Stimulated activated CD4-positive, alpha-beta T cell treated with anti-CD3 and anti-CD28 coated beads, Interleukin-4, amount 100 ng/mL, for 4 hours (primary cell): ENCODE measurements at places on chromosomes 12 and 14.

- DNase-seq: no peak
Observed at GRCh38 chr12:49777341-49777740, 36.0 kb downstream of the TMBIM6 start.

DNA sequence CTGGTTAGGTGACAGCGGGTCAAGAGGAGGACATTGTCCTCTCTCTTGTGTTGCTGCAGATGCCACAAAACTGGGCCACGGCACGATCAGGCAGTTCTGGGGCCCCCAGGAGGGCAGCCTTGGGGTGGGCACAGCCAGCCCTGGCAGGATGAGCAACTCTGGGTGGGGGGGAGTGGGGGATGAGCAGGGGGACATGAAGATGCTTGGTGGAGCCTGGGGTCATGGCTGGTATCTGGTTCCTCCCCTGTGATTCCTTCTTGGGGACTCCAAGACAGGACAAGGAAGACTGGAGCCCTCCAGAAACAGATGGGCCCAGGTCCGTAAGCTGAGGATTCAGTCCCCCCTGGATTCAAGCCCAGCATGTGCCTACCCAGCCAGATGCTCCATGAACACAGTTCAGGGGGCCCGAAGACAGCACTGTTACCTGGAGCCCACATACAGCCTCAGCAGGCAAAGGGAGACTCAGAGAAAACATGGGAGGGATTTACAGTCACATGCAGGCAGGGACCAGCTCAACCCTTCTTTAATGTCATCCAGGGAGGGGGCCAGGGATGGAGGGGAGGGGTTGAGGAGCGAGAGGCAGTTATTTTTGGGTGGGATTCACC is 10.4 kb downstream of the SERPINA1 start:
- DNase-seq: no peak

GRCh38 chr12:24748326-24748725 is 200.6 kb downstream of the BCAT1 start:
- no peak for DNase-seq

GRCh38 chr12:68856510-68856909 is 48.5 kb downstream of the MDM2 start:
- DNase-seq: no peak

DNA sequence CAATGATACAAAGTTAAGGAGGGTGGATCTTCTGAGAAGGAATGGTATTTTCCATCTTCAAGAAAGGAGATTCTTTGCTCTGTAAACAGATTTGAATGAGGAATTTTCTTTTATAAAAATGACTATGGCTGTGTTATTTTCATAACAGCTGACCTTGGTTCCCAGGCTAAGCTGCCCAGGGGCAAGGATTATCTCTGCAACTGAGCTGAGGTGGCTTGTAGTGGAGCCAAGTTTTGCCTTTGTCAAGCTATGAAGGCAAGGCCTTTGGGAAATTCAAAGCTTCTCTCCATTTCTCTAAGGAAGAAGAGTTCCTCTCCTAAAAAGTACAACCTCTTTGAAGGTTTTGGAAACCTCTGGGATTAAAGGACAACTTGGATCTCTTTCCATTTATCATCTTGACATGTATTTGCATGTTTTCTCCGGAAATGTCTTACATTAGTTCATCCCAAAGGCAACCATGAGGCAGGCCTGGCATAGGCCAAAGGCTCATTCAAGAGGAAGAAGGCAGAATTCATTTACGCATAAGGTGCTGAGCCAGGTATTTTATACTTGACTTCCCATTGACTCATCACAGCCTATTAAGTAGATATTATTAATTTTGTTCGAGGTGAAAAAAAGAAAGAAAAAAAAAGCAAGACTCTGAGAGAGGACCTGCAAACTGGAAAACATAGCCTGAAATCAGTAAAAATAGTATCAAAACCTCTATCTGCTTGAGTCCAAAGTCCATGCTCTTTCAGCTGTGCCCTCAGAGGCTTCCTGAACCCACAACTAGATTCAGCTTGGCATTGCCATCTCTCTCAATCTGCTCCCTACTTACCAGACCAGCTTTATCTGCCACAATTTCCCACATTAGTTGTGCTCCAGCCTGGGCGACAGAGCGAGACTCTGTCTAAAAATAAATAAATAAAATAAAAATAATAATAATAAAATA is 24.0 kb upstream of the CKAP4 start:
- DNase-seq: no peak

- no peak for DNase-seq
Observed at GRCh38 chr12:40376533-40377267, 151.9 kb downstream of the LRRK2 start.

- no peak for DNase-seq
Observed at GRCh38 chr12:126558810-126559209, 1493.6 kb downstream of the AACS start.

GRCh38 chr12:54251667-54252284 is 28.1 kb downstream of the CBX5 start:
- no peak for DNase-seq

DNA sequence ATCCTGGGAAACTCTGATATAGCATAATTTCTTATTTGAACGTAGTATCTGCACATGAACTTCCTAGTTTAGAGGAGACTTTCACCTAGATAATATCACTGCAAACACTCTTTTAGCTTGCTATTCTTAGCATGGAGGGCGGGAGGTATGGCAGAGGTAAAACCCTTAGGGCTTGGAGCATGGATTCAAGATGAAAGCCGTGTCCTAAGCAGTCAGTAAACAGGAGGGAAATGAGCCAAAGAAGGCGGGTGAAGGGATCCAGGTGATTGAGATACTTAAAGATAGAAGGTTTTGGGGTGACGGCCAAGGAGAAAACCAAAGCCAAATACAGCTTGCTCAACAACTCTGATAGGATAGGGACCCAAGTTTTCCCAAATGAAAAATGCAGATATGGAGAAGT is 107.1 kb upstream of the BCAT1 start:
- DNase-seq: no peak

- no peak for DNase-seq
Observed at GRCh38 chr14:61644175-61644574, 51.1 kb upstream of the HIF1A start.

DNA sequence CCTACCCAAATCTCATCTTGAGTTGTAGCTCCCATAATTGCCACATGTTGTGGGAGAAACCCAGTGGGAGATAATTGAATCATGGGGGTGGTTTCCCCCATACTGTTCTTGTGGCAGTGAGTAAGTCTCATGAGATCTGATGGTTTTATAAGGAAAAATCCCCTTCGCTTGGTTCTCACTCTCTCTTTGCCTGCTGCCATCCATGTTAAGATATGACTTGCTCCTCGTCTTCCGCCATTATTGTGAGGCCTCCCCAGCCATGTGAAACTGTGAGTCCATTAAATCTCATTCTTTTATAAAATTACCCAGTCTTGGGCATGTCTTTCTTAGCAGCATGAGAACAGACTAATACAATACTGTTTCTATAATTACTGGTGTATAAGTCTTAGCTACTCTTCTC is 6.5 kb upstream of the BCAT1 start:
- DNase-seq: no peak

DNA sequence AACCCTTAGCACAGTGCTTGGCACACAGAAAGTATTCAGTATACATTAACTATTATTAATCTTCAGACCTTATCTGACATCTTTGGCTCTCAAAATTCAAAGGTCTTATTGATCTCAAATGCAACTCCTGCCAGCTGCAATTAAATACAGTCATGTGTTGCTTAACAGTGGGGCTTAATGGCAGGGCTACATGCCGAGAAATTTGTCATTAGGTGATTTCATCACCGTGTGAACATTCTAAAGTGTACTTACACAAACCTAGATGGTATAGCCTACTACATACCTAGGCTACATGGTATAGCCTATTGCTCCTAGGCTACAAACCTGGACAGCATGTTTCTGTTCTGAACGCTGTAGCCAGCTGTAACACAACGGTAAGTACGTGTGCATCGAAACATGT is 156.3 kb upstream of the TMCC3 start:
- DNase-seq: no peak

- DNase-seq: no peak
Observed at GRCh38 chr12:126106706-126107105, 1041.5 kb downstream of the AACS start.

GRCh38 chr12:88227263-88227662 is 85.2 kb downstream of the TMTC3 start:
- no peak for DNase-seq

DNA sequence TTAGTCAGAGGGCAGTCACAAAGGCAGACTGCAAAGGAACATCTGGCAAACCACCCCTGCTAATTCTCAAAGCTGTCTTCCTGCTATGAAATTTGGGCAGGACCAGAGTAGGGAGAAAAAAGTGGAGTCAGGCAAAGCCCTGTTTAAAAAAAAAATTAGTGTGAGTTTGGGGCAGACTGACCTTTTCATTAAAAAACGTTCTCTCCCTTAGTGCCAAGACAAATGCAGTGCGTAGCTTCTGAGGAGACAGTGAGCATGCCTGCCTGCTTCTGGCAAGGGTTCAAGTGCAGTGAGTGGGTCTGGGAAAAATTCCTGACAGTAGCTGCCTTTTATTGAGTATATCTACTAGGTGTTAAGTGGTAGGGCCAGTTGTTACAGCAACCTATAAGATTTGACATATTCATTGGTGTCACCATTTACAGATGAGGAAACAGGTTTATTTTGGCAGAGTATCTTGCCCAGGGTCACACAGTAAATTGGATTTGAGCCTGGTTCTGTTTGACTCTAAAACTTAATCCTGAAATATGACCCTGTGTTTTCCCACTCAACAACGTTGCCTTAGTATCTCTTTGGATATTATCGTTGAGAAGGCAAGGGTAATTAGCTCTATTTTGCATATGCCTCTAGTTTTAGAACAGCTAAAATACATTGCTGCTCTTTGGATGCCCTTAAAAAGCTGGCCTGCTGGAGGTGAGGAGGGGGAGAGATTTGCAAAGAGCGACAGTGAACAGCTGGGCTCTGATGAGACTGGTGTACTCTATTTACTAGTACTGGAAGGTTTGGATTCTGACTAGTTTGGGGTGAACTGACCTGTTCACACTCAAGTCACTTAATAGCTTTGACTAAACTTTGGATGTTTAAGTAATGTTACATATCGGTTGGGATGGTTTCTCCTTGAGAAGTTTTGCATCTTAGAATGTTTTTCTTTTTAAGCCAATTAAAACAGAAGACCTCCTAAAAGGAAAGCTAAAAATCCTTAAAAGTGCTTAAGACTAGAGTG is 72.8 kb downstream of the PAPOLA start:
- DNase-seq: no peak

DNA sequence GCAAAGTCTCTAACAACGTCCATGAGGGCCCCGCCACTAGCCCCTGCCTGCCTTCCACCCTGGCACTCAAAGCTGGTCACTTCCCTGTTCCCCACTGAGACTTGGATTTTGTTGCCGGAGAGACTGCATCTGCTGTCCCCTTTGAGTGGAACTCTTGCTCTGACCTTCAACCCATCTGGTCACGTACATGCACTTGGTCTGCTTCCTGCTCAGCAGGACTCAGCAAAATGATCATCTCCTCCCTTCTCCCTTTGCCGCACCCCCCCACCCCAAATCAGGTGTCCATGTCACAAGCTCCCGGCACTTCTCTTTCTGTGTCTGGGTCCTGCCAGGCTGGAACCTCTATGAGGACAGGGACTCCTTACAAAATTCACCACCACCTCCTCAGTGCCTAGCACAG is 180.9 kb downstream of the CHST11 start:
- DNase-seq: no peak

- DNase-seq: no peak
Observed at GRCh38 chr12:22173177-22173576, 127.2 kb downstream of the CMAS start.
